ENCODE measurements at places on chromosomes 5 and 9.

- DNase-seq, result no peak
- H3K27me3 ChIP-seq, result no peaks in the 10 kb centered on the region
- H3K36me3 ChIP-seq, result no peaks in the 10 kb centered on the region
- no peak overlapping the region for H3K27ac ChIP-seq
Measured at GRCh38 chr5:160233215-160233614, 3.9 kb downstream of the FABP6 start.

- H3K4me1 ChIP-seq, result no peaks in the 10 kb centered on the region
- H3K27me3 ChIP-seq, result no peaks in the 10 kb centered on the region
- H3K27ac ChIP-seq, result no peak overlapping the region
Measured at GRCh38 chr9:36092014-36092413, 44.5 kb upstream of the GLIPR2 start.

- H3K27ac ChIP-seq, result no peak overlapping the region
- no peak for DNase-seq
- H3K4me1 ChIP-seq, result no peaks in the 10 kb centered on the region
- no peaks in the 10 kb centered on the region for H3K27me3 ChIP-seq
Measured at GRCh38 chr9:18717759-18718158, 243.8 kb downstream of the ADAMTSL1 start.

- H3K27me3 ChIP-seq, result no peaks in the 10 kb centered on the region
- peaks cover 18% of the 10 kb centered on the region for H3K4me1 ChIP-seq
- H3K27ac ChIP-seq, result no peak overlapping the region
- no peaks in the 10 kb centered on the region for H3K36me3 ChIP-seq
Measured at GRCh38 chr5:122908108-122908507, 62.7 kb downstream of the SNX24 start.

DNA sequence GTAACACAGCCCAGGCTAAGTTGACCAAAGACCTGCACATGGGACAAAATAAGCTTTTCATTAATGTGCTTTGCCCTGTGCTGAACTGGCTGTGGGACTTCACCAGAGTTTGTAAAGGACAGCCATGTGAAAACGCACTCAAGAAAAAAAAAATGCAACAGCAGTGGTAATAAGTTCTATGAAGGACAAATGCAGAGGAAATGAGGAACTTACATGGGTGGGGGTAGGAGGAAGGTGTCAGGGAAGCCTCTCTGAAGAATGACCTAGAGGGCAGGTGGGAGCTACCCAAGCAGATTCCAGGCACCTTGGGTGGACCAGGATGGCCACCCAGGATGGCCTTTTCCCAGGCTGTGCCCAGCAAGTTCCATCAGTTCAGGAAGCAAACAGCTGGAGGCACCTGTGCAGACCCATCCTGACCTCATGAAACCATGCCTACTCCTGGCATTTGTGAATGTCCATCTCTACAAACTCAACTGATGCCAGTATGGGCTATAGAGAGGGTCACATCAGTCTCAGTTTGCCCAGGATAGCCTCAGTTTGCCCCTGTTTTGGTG, 6.7 kb upstream of the PHF2 start:
- no peak overlapping the region for H3K27ac ChIP-seq
- H3K27me3 ChIP-seq, result no peaks in the 10 kb centered on the region
- H3K4me3 ChIP-seq, result no peak overlapping the region
- H3K36me3 ChIP-seq, result no peaks in the 10 kb centered on the region
- DNase-seq, result no peak

- no peak overlapping the region for H3K27ac ChIP-seq
- H3K4me1 ChIP-seq, result no peaks in the 10 kb centered on the region
- no peak for DNase-seq
- H3K4me3 ChIP-seq, result no peak overlapping the region
- H3K27me3 ChIP-seq, result no peaks in the 10 kb centered on the region
Measured at GRCh38 chr5:76859591-76860247, 9.9 kb downstream of the S100Z start.

GRCh38 chr5:110727025-110727314, 499 bp upstream of the TMEM232 start:
- peak overlapping the region; percentile 37 for H3K4me3 ChIP-seq
- no peak for DNase-seq
- no peak overlapping the region for H3K27ac ChIP-seq
- H3K4me1 ChIP-seq, result no peaks in the 10 kb centered on the region
- no peaks in the 10 kb centered on the region for H3K36me3 ChIP-seq
- H3K27me3 ChIP-seq, result no peaks in the 10 kb centered on the region

Measured in tibial nerve (tissue), 4 donors.